ENCODE measurements at places on chromosomes 2 and 18.
A peak's percentile ranks its signal among the peaks of the same experiment; 100 is the strongest.

GRCh38 chr18:41645589-41646360, 309.3 kb upstream of the PIK3C3 start:
- DNase-seq: no peak

DNA sequence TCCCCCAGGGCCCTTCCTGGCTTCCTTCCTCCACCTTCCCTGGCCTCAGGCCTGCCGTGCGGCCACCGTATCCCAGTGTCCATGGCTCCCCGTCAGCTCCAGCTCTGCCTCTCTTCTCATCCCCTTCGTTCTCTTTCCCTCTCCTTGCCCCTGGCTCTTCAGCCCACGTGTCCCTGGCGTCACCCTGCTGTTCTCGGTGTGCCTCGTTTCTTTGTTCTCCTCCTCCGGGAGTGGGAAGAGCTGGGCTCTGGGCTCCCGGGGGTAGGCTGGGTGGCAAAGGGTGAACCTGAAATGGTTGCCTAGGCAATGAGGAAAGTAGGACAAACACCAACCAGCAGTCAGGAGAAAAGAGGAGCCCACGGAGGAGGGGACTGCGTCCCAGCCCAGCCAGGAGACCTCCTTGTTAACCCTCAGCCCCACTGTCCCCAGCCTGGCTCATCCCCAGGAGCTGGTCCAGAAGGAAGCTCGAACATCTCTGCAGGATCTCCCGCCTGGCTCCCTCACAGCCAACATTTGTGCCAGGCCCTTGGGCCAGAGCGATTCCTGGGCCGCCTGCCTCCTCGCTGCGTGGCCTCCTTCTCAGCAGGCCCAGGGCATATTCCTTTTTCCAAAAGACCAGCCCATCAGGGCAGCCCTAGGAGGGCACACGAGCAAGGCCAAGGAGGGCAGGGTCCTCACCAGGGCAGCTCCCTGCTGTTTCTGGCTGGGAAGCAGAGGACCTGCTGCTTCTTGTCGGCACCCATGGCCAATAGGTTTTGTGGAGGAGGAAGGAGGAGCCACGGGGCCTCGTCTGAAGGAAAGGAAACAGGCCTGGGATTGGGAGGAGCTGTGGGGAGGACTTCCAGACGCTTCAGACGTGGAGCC, 30.9 kb upstream of the DNMT3A start:
- DNase-seq: no peak

GRCh38 chr2:225937625-225938187, 538.2 kb downstream of the NYAP2 start:
- DNase-seq: no peak

GRCh38 chr2:55144922-55145820, 86.9 kb downstream of the CLHC1 start:
- DNase-seq: no peak

DNA sequence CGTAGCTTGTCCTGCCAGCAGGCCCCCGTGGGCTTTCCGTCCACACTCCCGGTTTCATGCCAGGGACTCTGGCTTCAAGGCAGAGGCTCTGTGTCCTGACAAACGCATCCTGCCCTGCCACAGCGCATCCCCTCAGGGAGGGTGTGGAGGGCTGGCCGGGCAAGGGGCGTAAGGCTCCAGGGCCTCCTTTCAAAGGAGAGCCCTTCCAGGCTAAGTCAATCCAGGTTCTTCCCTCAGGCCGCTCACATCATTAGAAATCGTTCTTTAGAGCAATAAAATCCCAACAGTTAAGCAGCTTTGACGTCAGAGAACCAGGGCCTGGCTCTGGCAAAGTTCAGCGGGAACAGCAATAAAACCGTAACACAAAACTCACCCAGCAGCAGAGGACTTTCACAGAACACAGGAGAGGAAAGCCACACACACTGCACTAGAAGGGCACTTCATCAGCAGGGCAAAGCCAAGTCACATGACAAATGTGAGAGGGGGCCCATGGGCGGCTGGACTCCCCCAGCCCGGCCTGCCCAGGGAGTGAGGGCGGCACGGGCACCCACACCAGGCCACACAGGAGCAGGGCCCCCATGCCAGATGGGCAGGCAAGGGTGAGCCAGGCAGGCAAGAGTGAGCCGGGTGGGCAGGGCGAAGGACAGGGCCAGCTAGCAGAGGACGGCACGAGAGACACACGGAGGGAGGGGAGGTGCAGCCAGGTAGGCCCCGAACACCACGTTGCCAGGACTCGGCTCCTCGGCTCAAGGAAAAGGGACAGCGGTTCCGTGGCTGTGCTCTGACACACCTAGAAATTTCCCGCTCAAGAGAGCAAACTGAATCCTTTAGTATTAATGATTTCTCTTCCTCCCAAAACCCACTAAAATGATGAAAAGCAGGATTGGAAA, 52.0 kb downstream of the HDAC4 start:
- no peak for DNase-seq

- peak; percentile 9 for DNase-seq
Measured at GRCh38 chr18:47915229-47915628, 15.2 kb downstream of the SMAD2 start.

GRCh38 chr18:48732767-48733424, 194.1 kb downstream of the CTIF start:
- DNase-seq: no peak

DNA sequence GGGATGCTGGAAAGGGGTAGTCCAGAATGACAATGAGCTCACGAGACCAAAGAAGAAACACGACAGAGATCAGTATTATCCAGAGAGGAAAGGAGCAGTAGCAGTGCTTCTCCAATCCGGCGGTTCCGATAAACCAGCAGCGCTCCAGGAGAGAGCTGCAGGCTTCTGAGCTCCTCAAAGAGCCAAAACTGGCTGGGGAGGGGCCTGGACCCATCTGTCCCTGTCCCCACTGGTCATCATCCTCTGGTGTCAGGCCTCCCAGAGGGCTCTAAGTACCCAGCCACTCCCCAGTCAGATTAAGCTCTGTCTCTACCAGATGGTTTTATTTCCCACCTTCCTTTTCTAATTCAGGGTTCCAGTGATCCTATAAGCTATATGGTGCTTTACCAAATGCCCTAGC, 23.2 kb downstream of the DNAJC27 start:
- DNase-seq: no peak

GRCh38 chr2:101563849-101564248, 88.9 kb upstream of the RFX8 start:
- DNase-seq: no peak

GRCh38 chr2:28356095-28356911, 36.4 kb upstream of the FOSL2 start:
- no peak for DNase-seq

GRCh38 chr18:58787536-58788149, 77.0 kb upstream of the ZNF532 start:
- no peak for DNase-seq

GRCh38 chr2:240333985-240334384, 101.5 kb upstream of the GPC1 start:
- no peak for DNase-seq

DNA sequence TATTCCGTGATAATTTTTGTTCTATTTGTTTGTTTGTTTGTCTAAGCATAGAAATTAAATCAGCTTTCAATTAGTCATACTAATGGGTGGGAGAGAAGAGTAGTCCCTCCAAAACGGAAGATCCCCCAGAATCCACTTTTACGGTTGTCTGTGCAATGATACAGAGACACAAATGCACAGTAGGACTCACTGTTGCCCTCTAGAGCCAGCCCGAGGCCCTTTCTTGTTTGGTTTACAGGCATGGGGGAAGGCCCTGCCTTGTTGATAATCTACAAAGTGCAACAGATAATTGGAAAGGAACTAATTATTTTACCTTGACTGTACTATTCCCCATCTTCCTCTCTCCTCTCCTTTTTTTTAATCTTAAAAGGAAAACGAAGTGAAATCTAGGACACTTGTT, 121.1 kb downstream of the ACOXL start:
- DNase-seq: peak; percentile 55

DNA sequence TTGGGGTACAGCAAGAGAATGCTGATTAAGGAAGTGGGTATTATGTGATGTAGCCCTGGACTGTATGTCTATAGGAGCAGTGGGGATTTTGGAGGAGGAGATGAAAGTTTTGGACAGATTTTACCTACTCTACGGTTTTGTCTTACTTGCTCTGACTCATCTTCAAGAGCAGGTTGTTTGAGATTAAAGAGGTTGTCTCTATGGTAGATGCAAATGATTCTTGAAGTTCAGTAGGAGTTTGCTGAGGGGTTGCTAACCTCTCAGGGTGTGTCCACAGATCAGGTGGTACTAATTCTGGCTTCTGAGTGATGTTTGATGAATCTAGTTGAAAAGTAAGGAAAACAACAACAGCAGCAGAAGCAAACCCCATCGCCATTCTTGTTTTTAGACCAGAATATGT, 9.7 kb upstream of the SERPINB12 start:
- no peak for DNase-seq

DNA sequence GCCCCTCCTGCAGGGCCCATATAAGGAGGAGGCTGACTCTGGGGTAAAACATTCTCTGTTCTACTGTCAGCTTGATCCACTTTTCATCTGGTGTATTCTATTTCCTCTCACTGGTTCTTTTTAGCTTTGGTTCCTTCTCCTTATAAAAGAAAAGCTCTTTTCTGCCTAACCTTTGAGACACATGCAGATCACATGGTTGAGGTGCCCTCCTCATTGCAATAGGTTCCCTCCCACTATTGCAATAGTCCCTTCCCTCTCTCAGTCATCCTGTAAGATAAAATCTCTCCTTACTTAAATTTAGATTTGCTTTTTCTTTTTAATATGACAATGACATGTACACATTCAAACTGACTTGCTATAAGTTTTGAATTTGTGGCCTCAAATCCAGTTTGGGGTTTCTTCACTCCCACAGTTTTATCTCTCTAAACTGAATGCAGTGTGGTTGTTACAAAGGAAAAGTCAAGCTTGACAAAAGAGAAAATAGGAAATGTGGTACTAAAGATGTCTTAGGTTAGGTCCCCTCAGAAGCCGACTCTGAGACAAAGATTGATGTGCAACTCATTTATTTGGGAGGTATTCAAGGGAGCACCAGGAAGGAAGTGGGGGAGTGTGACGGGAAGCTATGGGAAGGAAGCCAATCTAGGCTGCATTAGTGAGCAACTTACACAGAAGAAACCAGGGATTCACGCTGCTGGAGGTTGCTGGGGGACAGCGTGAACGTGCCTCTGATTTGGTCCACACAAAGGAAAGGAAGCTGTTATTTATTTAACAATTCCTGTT, 127.6 kb upstream of the LINC00305 start:
- DNase-seq: no peak

GRCh38 chr18:30622635-30623034, 419.9 kb downstream of the DSC3 start:
- no peak for DNase-seq

- DNase-seq: no peak
Measured at GRCh38 chr2:42658306-42658705, 89.9 kb downstream of the MTA3 start.

- DNase-seq: no peak
Measured at GRCh38 chr2:230877759-230878598, 13.2 kb downstream of the ITM2C start.

- no peak for DNase-seq
Measured at GRCh38 chr18:74616494-74616893, 18.8 kb downstream of the ZNF407 start.

DNA sequence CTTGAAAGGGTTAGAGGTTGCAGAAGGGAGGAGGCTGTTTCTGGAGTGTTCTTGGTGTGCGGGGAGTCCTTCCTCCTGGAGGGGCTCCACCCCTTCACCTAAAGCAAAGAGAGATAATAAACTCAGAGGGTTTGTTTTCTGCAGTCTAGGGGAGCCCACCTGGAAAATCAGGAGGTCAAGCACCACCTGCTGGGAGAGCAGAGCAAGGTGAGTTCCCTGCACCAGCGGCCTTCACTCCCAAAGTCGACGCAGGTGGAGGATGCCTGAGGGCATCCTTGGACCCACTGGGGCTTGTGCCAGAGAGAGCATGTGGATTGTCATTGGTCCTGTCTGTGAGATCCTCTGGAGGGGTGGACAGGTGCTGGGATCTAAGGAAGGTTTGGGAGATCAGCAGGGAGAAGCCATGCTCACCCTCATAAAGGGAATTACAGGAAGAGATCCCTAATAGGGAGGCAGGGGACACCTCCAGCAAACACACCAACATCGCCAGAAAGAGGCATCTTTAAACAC, 116.7 kb downstream of the KCNF1 start:
- DNase-seq: no peak

- DNase-seq: peak; percentile 92
Measured at GRCh38 chr2:186617771-186618170, 27.9 kb downstream of the ITGAV start.

GRCh38 chr2:169291517-169291916, 70.8 kb downstream of the LRP2 start:
- no peak for DNase-seq

DNA sequence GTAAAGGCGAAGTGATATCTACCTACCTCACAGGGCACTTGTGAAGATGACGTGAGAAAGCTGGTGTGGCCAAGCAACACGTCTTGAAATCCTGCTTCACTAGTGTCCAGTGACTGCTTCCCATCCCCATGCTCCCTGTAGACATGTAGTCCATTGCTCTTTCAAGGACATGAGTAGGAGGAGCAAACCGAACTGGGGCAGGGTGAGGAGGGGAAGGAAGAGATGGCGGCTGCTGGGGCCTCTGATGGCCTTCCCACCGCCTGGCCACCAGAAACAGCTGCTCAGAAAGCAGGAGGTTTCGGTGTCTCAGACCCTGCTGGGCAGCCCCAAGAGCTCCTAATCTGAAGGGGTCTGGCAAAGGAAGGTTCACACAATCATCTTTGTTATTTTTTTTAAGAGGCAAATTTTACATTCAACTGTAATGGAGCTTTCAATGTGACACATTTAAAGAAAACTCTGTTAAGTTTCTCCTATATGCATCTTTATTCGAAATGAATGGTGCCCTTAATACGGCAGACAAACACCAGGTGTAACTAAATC, 14.7 kb downstream of the CPLX4 start:
- DNase-seq: no peak

GRCh38 chr18:30465096-30465495, 577.4 kb downstream of the DSC3 start:
- DNase-seq: peak; percentile 62

- DNase-seq: no peak
Measured at GRCh38 chr18:13416848-13417247, 198.3 kb downstream of the LDLRAD4 start.

DNA sequence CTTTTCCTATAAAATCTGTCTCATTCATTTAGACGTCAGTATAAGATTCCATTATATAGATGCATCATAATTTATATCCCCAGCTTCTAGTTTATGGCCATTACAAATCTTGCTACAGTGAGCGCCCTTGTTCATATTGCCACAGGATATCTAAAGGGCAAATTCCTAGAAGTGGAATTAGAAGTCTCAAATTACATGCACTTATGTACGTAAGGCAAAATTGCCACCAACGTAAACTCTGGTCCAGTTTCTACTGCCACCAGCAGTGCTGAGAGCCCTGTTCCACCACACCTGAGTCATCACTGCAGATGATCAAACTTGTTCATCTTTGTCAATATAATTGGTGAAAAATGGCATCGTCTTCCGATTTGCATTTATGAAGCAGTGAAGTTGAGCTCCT, 90.9 kb upstream of the ID2 start:
- DNase-seq: peak; percentile 30

GRCh38 chr18:36315736-36316135, 18.2 kb downstream of the FHOD3 start:
- no peak for DNase-seq
